Fibroblast of skin of right biceps (primary cell): ENCODE measurements at places on chromosomes 7 and 10.

- no peak for DNase-seq
Measured at GRCh38 chr7:33373195-33373594, 243.8 kb downstream of the BBS9 start.

- peak; percentile 44 for DNase-seq
Measured at GRCh38 chr7:106216923-106217542, 67.8 kb downstream of the NAMPT start.

DNA sequence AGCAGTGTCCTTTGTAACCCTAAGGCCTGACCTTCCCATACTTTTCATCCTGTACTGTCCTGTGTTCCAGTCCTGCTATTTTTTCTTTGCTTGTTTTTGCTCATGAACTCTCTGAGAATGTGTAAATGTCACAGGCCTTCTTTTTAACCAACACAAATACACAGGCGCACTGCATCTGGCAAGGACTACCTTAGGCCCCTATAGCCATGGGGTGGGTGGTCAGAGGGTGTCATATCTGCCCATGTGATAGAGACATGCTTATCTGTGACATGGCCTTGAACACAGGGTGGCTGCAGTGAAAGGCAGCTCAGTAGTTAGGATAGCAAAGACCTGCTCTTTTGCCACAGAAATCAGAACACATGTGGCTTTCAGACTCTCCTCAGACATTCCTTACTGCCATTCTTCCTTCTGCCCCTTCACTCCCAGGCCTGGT lies 3.9 kb upstream of the MBL2 start:
- no peak for DNase-seq

DNA sequence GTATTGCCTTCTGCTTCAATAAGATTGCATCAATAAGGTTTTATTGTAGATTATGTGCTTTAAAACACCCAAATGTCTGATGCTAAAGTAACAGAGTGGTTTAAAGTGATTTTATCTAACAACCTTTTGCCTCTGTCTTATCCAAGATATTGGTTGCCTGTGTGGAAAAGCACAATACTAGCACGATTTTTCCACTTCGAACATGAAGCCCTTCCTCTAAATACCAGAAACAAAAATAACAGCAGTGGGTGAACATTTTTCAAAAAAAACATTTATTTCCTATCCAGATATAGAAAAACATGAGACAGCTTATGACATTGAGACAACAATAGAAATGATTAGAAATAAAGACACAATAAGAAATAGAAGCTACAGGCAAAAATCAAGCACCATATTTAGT lies 59.5 kb upstream of the MDFIC start:
- no peak for DNase-seq

- no peak for DNase-seq
Measured at GRCh38 chr7:146720195-146720594, 603.6 kb downstream of the CNTNAP2 start.

GRCh38 chr10:76305930-76306615 lies 874.6 kb downstream of the LRMDA start:
- no peak for DNase-seq

GRCh38 chr10:84590327-84591193 lies 262.2 kb downstream of the CCSER2 start:
- no peak for DNase-seq

- no peak for DNase-seq
Measured at GRCh38 chr7:30881448-30881847, 30.2 kb upstream of the AQP1 start.

- DNase-seq, result no peak
Measured at GRCh38 chr7:148118371-148118770, 472.2 kb upstream of the C7orf33 start.

DNA sequence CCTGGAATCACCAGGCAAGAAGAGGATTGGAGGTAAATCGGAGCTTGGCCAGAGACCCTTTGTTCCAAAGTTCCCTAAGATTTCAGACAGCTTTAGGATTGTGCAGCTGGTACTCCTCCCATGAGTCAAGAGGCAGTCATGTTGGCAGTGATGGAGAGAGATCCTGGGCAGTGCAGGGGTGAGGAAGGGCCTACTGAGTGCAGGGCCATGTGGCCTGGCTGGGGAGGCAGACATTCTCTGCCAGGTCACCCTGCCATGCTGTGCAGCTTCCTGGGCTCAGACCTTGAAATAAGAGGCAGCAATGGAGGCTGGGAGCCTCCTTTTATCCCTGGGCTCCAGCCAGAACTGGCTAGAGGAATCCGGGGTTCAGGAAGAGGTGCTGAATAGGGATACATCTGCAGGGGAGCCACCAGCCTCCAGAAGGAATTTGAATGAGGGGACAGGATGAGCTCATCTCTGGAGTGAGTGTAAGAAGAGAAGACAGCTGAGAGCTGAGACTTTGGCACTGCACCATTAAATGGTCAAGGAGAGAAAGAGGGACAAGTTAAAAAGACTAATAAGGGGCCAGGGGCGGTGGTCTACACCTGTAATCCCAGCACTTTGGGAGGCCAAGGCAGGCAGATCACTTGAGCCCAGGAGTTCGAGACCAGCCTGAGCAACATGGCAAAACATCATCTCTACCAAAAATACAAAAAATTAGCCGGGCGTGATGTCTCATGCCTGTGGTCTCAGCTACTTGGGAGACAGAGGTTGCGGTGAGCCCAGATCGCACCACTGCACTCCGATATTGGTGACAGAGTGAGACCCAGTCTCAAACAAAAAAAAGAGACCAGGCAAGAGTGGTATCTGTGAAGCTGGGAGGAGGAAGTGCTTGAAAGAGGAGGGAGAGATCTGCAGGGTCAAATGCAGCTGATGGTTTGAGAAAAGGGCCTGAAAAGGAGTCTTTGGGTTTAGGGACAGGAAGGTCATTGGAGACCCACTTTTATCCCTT lies 12.0 kb downstream of the SFTPD start:
- DNase-seq, result no peak

DNA sequence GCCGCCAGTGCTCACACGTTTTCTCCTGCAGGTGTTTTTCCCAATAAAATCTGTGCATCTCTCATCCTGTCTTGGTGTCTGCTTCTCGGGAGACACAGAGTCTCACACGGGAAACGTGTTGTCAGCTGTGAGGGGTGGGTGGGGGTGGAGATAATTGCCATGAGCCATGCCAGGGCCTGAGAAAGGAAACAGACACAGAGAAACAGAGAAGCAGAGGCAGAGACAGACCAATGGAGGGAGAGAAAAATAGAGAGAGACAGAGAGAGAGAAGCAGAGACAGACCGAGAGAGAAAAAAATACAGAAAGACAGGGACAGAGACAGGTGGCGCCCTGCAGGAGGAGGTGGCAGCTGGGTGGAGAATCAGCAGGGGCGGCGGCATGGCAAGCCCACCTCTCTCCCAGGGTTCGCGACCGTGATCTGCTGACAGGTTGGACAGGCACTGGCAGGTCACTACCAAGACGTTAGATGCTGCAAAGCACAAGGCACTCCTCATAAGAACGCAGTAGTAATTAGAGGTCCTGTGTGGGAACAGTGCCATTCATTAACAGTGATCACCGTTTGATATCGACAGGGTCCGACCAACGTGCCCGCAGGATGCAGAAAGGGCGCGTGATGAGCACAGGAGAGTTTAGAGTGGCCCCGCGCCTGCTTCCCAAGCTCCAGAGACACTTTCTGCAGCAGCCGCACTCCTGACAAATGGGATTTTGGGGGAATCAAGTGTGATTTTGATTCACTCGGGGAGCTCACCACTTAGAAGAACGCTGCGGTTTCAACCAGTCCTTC lies 70.5 kb upstream of the INSIG1 start:
- DNase-seq, result no peak

- DNase-seq, result peak; percentile 58
Measured at GRCh38 chr7:98760201-98760651, 109.6 kb downstream of the TMEM130 start.

GRCh38 chr10:77667426-77668324 lies 30.1 kb upstream of the KCNMA1 start:
- no peak for DNase-seq

DNA sequence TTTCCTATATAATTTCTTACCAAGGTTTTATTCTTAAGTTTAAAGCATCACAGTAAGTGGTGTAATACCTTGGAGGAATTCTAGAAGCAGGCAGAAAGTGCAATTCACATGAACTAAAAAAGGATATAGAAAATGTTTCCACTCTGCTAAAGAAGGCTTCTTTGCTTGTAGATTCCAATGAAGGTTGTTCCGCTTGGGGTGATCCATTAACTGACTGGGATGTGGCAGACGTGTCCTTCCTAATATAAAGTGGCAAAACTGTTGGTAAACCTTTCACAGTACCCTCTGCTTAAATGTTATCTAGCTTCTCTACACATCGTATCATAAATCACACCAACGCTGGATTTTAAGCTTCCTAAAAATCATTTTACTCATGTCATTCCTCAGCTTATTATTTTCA lies 2.3 kb downstream of the ZC3HC1 start:
- DNase-seq, result no peak

GRCh38 chr7:91310830-91311460 lies 46.7 kb downstream of the FZD1 start:
- peak; percentile 71 for DNase-seq

DNA sequence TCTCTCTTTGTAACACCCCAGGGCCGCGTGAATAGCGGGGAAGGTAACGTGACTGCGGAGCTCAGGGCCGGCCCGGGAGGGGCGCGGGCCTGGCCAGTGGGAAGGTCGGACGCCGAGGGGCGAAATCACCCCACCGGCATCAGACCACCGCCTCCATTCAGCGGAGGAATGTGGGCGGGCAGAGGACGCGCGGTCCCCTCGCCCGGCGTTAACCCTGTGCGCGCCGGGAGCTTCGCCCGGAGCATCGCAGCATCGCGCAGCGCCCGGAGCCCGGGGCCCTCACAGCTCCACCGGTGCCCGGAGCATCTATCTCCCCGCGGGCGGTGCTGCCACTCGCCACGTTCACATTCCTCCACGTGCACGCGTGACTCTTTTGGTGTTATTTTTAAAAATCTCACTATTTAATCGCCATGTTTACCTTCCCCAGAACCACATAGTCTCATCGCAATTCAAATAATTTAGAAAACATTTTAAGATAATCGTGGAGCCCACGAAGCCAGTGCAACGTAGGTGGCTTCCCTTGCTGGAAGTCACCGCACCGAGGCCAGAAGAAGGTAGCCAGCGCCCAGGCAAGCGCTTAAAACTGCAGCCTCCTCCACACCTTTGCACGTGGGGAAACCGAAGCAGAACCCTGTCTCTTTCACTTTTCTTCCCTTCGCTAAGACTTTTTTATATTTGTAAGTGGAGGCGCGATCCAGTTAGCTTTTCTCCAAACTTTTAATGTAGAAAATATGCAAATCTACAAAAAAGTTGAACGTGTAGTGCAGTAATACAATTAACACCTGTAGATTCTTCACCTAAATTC lies 21.8 kb downstream of the FGFBP3 start:
- DNase-seq, result peak; percentile 44

- DNase-seq, result no peak
Measured at GRCh38 chr10:85598646-85599045, 767.9 kb downstream of the GRID1 start.

DNA sequence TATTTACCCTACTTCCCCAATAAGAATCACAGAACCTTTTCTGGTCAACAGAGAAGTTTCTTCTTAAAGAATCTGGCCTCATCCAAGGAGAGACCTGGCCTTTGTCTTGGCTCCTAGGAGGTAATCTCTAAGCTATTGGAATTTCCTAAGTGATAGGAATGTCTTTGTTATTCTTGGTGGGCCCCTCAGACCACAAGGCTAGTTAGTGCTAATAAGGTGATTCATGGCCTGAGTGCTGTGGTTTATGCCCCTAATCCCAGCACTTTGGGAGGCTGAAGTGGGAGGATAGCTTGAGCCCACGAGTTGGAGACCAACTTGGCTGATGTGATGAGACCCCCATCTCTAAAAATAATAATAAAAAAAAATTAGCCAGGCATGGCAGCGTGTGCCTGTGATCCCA lies 60.0 kb upstream of the CYP2C18 start:
- DNase-seq, result peak; percentile 35

DNA sequence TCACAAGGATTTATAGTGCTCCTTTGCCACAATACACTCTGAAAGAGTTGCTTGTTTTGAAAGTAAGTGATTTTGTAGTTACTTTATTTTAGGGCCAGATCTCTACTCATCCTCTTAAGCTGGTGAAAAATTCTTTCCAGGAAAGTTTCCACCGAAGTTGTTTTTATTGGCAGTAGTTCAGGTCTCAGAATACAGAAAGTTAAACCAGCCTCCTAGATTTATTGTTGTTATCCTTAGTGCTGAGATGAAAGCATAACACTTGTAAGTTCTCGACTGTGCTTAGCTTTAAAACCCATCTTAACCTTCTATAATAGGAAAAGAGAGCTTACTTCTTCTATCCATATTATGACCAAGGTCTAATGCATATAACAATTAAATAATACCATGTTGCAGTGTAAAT lies 5.5 kb downstream of the AP3M1 start:
- DNase-seq, result peak; percentile 85

GRCh38 chr10:2145926-2146478 lies 408.7 kb upstream of the ADARB2 start:
- no peak for DNase-seq
